ENCODE measurements at places on chromosomes 4 and X.

- peaks cover 19% of the 10 kb centered on the region for H3K4me1 ChIP-seq
- no peaks in the 10 kb centered on the region for H3K36me3 ChIP-seq
- no peak for DNase-seq
- no peaks in the 10 kb centered on the region for H3K27me3 ChIP-seq
- no peak overlapping the region for H3K27ac ChIP-seq
- H3K4me3 ChIP-seq, result no peak overlapping the region
Observed at GRCh38 chrX:55450259-55450658, 1.7 kb upstream of the MAGEH1 start.

DNA sequence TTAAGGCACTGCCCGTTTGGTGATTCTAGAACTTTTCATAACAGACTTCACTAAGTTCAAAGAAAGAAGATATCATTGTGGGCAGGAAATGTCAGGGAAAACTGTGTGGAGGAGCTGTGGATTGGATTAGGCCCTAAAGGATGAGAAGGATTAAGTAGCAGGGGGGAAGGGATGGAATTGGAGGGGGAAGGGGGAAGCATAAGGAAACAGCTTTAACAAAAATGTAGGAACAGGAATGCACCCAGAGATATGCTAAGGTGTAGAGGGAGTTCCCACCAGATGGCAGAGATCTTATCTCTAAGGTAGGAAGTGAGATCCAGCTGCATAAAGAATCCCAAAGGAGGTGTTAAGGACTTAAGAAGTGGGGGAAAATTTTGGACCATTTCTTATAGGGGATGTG lies 114.5 kb downstream of the LARP7 start:
- H3K4me3 ChIP-seq, result no peak overlapping the region
- no peak for DNase-seq
- H3K4me1 ChIP-seq, result no peaks in the 10 kb centered on the region
- H3K27me3 ChIP-seq, result peaks cover 2% of the 10 kb centered on the region
- no peak overlapping the region for H3K27ac ChIP-seq

- H3K27ac ChIP-seq, result no peak overlapping the region
- no peaks in the 10 kb centered on the region for H3K27me3 ChIP-seq
- H3K36me3 ChIP-seq, result no peaks in the 10 kb centered on the region
- H3K4me1 ChIP-seq, result no peaks in the 10 kb centered on the region
- H3K4me3 ChIP-seq, result no peak overlapping the region
Observed at GRCh38 chrX:4670606-4671005, 957.2 kb upstream of the PRKX start.

DNA sequence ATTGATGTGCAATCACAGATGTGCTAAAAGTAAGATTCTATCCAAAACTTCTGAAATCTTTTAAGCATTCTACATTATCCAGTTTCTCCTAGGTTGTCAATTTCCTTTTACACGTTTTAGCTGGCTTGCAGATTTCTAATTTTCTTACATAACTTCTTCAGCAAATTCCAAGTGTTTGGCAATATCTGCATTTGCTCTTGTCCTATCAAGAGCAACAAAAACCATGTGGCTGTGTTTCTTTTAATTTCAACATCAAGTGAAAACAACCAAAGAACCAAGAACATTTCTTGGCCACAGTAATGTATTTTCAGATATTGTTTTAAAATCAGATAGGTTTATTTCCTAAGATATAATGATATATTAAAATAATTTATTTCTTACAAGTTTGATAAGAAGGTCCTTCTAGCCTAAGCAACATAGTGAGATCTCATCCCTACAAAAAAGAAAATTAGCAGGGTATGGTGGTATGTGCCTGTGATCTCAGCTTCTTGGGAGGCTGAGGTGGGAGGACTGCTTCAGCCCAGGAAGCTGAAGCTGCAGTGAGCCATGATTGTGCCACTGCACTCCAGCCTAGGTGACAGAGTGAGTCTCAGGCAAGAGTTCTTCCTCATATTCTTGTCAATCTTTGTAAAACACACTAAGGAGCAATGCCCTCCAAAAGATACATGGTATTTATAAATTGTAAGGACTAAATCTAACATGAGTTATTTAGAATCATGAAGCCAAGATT lies 131.4 kb upstream of the NAP1L5 start:
- H3K27ac ChIP-seq, result no peak overlapping the region
- H3K4me1 ChIP-seq, result peaks cover 32% of the 10 kb centered on the region
- no peak overlapping the region for H3K4me3 ChIP-seq
- H3K27me3 ChIP-seq, result no peaks in the 10 kb centered on the region

- no peaks in the 10 kb centered on the region for H3K27me3 ChIP-seq
- H3K4me1 ChIP-seq, result no peaks in the 10 kb centered on the region
- no peak overlapping the region for H3K4me3 ChIP-seq
Observed at GRCh38 chrX:31550158-31550557, 478.3 kb upstream of the FTHL17 start.

DNA sequence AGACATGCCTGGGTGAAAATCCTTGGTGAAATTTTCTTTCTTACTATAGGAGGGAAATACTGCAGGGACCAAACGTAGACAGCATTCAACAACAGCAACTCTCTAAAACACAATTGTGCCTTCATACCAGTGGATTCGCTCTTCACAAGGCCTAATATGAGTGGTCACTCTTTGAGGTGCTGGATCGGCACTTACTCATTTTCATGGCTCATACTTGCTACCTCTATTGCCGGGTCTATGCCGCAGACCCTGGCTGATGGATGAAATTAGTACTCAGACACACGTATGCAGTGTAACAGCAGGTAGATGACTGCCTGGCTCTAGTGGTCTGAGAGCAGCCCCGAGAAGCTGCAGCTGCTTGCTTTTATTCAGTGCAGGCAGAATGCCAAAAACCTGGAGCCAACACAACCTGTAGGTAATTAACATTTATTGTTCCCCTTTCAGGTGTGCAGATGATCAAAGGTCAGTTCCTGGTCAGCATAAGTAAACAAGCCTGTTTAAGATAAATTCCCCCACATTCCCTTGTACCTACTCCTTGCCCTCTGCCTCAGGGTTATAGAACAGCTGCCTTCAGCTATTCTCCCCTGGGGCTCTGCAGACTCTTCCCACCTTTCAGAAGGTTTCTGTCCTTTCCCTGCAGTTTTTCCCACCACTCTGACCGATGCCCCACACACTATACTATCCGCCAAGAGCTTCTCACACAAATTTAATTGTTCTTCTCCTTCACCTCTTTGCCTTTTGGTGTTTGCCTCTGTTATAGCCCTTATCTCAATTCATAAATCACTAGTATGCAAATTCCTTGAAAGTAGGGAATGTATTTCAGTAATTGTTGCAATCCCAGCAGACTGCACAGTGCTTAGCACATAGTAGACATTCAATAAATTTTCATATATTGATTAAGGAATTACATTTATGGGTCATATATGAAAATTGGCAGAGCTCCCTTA lies 210.0 kb downstream of the SPANXN3 start:
- H3K4me3 ChIP-seq, result no peak overlapping the region
- no peaks in the 10 kb centered on the region for H3K4me1 ChIP-seq
- H3K27ac ChIP-seq, result no peak overlapping the region
- no peaks in the 10 kb centered on the region for H3K36me3 ChIP-seq

- no peak for DNase-seq
- H3K36me3 ChIP-seq, result no peaks in the 10 kb centered on the region
- no peaks in the 10 kb centered on the region for H3K27me3 ChIP-seq
Observed at GRCh38 chr4:80107374-80107773, 34.3 kb upstream of the ANTXR2 start.

DNA sequence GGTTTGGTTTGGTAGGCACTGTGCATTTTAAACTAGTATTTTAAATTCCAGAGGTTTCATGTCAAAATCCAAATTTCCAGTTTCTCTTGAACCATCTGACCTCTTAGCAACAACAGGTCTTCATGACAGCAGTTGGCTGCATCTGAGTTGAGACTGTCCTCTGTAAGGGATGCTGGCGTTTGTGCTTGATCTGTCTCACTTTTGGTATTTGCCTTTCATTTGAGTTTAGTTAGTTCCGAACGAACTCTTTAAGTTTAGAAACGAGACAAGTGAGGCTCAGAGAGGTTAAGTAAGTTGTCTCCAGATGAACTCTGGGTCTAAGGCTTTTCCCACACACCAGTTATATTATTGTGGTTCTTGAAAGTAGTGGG lies 29.1 kb downstream of the SPARCL1 start:
- no peak overlapping the region for H3K4me3 ChIP-seq
- no peaks in the 10 kb centered on the region for H3K4me1 ChIP-seq
- no peak for DNase-seq
- no peaks in the 10 kb centered on the region for H3K36me3 ChIP-seq

DNA sequence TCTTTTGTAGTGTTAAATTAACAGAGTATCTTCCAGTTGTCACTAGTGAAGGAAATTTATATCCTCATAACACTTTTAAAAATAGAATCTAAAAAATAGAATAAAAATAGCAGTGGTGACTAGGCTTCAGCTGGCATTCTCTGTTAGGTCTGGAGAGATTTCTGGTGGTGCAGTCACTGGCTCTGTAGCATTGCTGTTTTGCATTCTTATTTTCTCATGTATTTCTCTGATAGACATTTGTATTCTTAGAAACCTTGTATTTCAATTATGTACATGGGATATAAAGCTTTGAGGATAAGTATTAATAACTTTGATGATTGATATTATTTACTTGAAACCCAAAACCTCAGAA lies 87.6 kb downstream of the TMEM131L start:
- no peak overlapping the region for H3K27ac ChIP-seq
- H3K4me1 ChIP-seq, result no peaks in the 10 kb centered on the region
- H3K36me3 ChIP-seq, result peaks cover 72% of the 10 kb centered on the region
- no peak overlapping the region for H3K4me3 ChIP-seq

DNA sequence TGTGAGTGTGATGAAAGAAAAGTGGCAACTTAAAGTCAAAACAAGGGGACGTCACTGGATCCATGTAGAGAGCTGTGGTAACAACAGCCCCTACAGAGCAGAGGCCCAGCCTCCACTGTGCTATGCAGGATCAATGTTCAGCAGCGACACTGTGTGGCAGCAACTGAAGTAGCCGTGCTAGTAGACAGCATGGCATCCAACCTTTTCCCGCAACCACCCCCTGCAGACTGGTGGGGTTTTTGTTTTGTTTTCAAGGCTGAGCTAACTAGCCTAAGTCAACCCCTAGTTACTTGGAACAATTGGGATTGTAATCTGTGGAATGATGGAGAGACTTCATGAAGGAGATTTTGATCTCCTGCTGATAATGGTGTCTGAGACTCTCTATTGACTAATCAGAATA lies 44.4 kb upstream of the PPARGC1A start:
- no peak overlapping the region for H3K27ac ChIP-seq
- H3K4me3 ChIP-seq, result no peak overlapping the region
- H3K4me1 ChIP-seq, result no peaks in the 10 kb centered on the region
- H3K27me3 ChIP-seq, result no peaks in the 10 kb centered on the region
- DNase-seq, result no peak
- no peaks in the 10 kb centered on the region for H3K36me3 ChIP-seq

Measured in CD14-positive monocyte (primary cell).